ENCODE measurements at places on chromosomes 12 and 14.

DNA sequence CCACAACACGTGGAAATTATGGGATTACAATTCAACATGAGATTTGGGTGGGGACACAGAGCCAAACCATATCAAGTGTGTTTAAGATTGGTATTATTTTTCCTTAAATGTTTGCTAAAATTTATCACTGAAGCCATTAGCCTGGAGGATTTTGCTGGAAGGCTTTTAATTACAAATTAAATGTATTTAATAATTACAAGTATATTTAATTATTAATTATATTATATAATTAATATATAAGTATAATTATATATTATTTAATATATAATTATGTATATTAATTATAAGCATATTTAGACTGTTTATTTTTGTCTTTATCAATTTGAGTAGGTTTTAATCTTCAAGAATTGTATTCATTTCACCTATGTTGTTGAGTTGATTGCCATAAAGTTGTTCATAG lies 427.4 kb upstream of the FLRT2 start:
- DNase-seq, result no peak

DNA sequence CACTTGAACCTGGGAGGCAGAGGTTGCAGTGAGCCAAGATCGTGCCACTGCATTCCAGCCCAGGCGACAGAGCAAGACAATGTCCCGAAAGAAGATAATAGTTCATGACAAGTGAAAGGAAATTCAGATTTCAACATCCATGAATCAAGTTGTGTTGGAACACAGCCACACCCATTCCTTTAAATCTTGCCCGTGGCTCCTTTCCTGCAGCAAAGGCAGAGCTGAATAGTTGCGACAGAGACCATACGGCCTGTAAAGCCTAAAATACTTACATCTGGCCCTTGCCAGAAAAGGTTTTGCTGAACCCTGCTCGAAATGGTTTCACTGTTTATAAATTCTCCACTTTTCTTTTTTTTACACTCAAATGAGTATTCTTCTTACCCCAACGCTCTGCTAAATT lies 17.7 kb upstream of the ITPK1 start:
- peak; percentile 62 for DNase-seq

- DNase-seq, result peak; percentile 58
Observed at GRCh38 chr12:76020731-76021672, 10.6 kb downstream of the PHLDA1 start.

DNA sequence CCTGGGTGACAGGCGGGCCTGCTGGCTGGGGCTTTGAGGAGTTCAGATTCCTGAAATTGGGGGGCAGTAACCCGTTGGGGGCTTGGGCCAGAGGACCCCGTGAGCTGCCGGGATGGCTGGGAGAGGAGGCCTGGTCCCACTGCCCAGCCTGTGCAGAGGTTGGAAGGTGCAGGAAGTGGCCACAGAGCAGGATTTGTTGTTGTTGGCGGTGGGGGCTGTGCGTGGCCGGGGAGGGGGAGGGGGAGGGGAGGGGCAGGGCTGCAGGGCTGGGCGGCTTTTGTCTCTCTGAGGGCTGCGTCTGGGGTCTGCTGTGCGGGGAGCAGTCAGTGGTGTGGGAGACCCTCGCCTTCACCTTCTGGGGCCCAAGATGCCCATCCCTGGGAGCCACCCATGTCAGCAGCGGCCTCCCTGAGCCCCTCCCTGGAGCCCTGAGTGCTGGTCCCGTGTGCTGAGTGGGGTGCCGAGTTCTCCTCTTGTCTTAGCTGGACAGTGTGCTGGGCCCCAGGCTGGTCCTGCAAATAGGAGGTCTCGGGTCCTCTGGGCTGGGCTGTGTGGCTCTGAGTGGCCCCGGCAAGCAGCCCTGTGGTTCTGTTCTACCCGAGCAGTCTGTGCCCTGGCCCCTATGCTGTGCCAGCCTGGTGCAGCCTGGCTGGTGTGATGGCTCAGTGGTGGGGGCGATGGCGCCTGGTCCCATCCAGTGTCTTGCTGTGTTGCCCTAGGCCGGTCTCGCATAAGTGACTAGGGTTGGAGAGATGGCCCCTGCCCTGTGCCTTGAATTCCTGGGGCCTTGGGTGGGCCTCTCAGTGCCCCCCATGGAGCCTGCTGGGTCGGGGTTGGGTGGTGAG lies 10.3 kb downstream of the KIF26A start:
- no peak for DNase-seq

DNA sequence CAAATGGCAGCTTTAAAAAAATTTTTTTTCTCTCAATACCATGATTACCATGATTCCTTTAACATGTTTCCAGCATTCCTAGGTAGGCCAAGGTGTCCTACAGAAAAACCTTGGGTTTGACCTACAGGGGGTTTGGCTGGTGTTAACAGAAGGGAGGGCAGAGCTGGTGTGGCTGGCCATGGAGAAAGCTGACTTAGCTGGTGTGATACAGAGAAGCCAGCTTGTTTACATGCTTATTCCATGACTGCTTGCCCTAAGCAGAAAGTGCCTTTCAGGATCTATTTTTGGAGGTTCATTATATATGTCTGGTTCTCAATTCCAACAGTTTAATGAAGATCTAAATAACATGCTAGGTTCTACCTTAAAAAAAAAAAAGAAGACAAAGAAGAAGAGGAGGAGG lies 68.6 kb downstream of the EEA1 start:
- no peak for DNase-seq

DNA sequence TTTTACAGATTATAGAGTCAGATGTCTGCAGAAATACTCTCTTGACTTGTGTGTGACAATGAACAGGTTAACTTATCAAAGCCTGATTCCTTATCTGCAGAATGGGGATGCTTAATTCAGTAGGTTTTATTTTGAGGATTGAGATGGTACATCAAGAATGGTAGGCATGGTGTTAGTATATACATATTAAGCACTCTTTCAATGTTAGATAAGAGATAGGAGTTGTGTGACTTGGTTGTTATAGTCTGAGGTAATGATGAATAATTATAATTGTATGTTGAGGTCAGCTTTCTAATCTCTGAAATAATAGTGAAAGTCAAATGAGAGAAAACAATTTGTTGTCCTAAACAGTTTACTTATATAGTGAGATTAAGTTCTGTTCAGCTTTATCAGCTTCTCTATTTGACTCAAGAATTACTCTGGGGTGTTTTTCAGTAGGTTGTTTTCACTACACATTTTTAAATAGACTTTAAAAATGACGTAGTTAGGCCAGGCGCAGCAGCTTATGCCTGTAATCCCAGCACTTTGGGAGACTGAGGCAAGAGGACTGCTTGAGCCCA lies 11.9 kb downstream of the PALS1 start:
- DNase-seq, result no peak

- DNase-seq, result peak; percentile 52
Observed at GRCh38 chr12:124603831-124604251, 36.4 kb upstream of the NCOR2 start.

GRCh38 chr14:39266525-39266870 lies 32.8 kb downstream of the MIA2 start:
- peak; percentile 88 for DNase-seq

DNA sequence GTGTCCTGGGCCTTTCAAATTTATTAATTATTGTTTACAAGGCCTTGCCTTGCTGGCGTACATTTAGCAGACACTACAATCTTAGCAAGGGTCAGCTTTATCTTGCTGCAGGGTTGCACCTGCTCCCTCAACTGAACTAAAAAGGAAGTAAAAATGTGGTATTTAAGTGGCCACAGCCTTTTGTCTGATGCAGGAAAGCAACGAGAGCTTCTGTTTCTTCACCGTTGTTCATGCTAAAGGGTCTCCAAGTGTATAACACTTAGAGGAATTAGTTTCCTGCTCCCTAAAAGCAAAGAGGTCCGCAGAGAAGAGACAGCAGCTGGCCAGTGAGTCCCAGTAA lies 62.8 kb upstream of the EGLN3 start:
- DNase-seq, result no peak

DNA sequence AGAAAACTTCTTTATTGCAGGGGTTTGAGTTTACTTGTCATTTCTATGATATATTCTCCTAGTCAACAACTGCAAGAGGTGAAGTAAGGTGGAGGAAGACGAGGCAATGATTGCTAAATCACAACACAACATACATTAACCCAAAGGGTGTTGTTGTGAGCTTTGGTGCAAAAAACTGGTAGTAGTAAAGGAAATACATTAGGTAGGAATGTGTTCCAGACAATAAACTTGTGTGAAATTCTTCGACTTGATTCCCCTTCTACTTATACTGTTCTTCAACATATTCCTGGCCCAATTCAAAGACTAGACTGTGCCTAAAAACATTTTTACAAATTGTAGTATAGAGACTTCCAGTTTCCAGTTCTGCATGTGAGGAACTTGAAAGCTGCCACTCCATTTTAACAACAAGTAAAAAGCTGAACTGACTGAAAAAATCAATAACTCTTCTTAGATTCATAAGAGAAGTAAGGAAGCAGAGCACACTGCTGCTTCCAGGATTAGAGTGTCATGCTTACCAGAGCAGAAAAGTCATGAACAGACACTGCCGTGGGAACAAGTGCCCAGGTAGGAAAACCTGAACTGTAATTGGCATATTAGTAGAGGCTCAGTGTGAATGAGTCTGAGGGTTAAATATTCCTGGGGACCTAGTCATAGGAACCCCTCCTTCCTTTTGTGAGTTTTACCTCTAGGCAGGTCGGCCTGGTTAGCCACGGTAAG lies 22.2 kb downstream of the COX8C start:
- no peak for DNase-seq

DNA sequence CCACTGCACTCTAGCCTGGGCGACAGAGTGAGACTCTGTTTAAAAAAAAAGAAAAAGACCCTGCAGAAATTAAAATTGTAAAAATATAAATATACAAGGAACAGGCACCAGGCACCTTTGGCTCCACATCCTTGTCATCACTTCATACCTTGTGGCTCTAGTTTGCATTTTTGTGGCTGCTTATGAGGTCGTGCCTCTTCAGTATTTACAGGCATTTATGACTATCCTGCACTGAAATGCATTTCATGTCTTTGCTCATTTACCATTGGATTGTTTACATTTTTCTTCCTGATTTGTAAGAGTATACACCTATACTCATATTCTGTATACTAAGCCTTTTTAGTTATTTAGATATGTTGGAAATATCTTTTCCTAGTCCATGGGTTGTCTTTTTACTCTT lies 20.1 kb downstream of the BICD1 start:
- no peak for DNase-seq

DNA sequence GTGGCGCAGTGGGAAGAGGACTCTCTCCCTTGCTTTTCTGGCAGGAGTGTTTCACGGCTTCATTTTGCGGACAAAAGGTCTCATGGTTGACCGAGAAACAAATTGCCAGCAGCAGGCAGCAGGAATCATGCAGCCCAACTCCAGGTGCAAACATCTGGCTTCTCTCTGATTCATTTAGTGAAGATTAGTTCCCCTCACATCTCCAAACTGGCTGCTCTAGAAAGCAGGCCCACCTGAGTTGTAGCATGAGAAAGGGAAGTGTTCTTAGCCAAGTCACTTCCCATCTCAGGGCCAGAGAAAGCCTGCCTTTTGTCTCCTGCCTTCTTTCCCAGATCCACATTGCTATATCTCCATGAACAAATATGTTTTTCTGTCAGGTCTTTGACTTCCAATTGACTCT lies 120.8 kb upstream of the CCDC196 start:
- DNase-seq, result no peak
